ENCODE measurements at places on chromosomes 7 and 10. TPM values are rescaled to one million over a fixed set of nuclear protein-coding genes. Genes with fewer than 3 reads are reported as not detected.

ZNRF2 gene
- total RNA-seq: 21.3 TPM

AGAP6 gene
- total RNA-seq: 23.5 TPM

FAM25C gene
- total RNA-seq: not detected

VWA2 gene
- total RNA-seq: not detected

NPFFR1 gene
- total RNA-seq: not detected

ATP5MK gene
- total RNA-seq: 274 TPM

CCL24 gene
- not detected for total RNA-seq

MACC1 gene
- total RNA-seq: 2.7 TPM

WASHC2A gene
- 32.5 TPM for total RNA-seq

KLLN gene
- total RNA-seq: 0.67 TPM

SYCE1 gene
- total RNA-seq: 2.1 TPM

GALNT17 gene
- not detected for total RNA-seq

GOLGA7B gene
- total RNA-seq: 1.5 TPM

AKR1D1 gene
- total RNA-seq: not detected

HILPDA gene
- 24.0 TPM for total RNA-seq

RBP3 gene
- not detected for total RNA-seq

JAKMIP3 gene
- 0.38 TPM for total RNA-seq

MBL2 gene
- not detected for total RNA-seq

STN1 gene
- 37.5 TPM for total RNA-seq

TMEM229A gene
- not detected for total RNA-seq

LIPA gene
- total RNA-seq: 28.5 TPM

FAM25A gene
- total RNA-seq: not detected

ANKRD2 gene
- 0.26 TPM for total RNA-seq

TRPV5 gene
- not detected for total RNA-seq

PTF1A gene
- not detected for total RNA-seq

OPN1SW gene
- total RNA-seq: not detected

UPK3B gene
- not detected for total RNA-seq

ABCB4 gene
- not detected for total RNA-seq

Data from activated CD8-positive, alpha-beta memory T cell treated with anti-CD3 and anti-CD28 coated beads, Interleukin-2, amount 10 ng/mL, durations not matched to agents 7 days and 5 days (primary cell).